ENCODE measurements at places on chromosomes 4 and X.

DNA sequence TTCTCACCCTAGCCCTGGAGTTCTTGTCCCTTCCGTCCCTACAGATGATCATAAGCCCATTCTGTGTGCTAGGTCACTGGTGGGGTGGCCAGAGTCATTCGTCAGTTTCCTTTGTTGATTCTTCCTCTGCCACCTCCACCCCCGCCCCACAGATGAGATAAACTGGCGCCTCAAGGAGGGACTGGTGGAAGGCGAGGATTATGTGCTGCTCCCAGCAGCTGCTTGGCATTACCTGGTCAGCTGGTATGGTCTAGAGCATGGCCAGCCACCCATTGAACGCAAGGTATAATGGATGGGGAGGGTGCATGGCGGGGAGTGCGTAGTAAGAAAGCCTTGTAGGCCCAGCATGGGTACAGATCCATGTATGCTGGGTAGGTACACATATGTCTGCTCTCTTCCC lies 6.4 kb downstream of the USP11 start:
- DNase-seq: no peak
- H3K27ac ChIP-seq: no peak overlapping the region

- no peaks in the 10 kb centered on the region for H3K36me3 ChIP-seq
- H3K27ac ChIP-seq: no peak overlapping the region
- H3K4me1 ChIP-seq: no peaks in the 10 kb centered on the region
- DNase-seq: no peak
Observed at GRCh38 chrX:88072339-88073030, 554.9 kb downstream of the KLHL4 start.

DNA sequence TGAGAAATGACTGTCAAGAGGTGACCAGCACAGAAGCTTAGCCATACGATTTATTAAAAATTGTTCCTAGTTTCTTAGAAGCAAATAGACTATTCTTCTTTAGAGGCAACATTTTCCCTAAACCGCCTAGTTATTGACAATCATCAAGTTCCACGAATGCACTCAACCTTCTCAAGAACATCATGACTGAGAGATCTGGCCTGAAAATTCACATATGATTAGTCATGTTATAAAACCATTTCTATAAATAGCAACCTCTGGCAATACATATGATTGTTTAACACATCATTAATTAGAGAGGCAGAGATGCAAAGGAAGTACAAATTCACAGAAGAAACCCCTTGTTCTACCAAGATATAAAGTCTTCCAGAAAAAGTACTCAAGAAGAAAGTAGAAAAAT lies 6.7 kb downstream of the NUP62CL start:
- no peak overlapping the region for H3K27ac ChIP-seq
- DNase-seq: no peak
- H3K4me3 ChIP-seq: no peak overlapping the region
- H3K27me3 ChIP-seq: no peaks in the 10 kb centered on the region
- H3K4me1 ChIP-seq: no peaks in the 10 kb centered on the region

DNA sequence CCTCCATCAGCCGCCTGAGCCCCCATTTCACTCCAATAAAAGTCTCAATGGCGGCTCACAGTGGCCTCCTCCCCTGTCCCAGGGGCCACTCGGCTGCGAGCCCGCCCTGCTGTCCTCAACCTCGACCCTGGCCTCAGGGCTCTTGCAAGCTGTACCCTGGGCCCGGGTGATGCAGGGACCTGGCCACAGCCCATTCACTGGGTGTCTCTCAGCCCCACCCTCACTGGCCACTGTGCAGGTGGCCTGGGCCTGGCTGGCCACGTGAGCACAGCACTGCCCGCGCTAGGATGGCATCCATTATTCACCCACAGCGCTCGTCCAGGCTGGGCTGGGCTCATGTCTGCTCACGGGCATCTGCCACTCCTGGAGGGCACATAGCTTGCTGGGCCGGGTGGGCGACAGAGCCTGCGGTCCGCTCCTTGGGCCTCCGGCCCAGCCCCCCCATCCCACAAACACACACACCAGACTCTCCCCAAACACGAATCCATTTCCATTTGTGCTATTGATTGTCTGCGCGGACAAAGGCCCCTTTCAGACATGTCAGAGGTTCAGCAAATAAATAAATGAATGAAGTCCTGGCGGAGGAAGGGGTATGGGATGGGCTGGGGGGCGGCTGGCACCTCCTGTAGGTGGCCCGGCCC lies 16.5 kb upstream of the FGFR3 start:
- H3K4me3 ChIP-seq: no peak overlapping the region
- DNase-seq: no peak
- H3K36me3 ChIP-seq: no peaks in the 10 kb centered on the region

GRCh38 chrX:149799095-149799714 lies 17.5 kb downstream of the MAGEA9 start:
- H3K36me3 ChIP-seq: no peaks in the 10 kb centered on the region
- H3K27ac ChIP-seq: no peak overlapping the region
- H3K4me3 ChIP-seq: no peak overlapping the region

DNA sequence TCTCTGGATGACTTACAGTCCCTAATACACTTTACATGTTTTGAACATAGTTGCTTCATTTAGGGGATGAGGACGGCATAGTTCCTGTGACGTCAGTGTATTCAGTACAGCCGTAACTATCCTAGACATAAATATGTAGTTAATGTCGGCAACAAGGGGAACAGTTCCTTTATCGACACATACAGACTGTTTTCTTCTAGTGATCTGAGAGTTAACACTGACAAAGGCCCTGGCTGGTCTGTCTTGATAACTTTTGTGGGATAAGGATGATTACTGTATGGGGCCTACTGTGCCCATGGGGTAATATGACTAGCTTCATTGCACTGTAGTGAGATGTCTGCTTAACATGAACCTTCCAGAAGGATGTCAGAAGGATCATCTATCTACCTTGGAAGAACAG lies 131.2 kb downstream of the ZNF518B start:
- no peaks in the 10 kb centered on the region for H3K36me3 ChIP-seq
- H3K27ac ChIP-seq: no peak overlapping the region
- DNase-seq: no peak
- H3K27me3 ChIP-seq: peaks cover 10% of the 10 kb centered on the region

- H3K4me1 ChIP-seq: no peaks in the 10 kb centered on the region
- no peak for DNase-seq
- no peaks in the 10 kb centered on the region for H3K36me3 ChIP-seq
- no peak overlapping the region for H3K4me3 ChIP-seq
- H3K27ac ChIP-seq: no peak overlapping the region
- H3K27me3 ChIP-seq: no peaks in the 10 kb centered on the region
Observed at GRCh38 chr4:28360681-28361080, 1500.0 kb downstream of the STIM2 start.

- DNase-seq: no peak
- no peaks in the 10 kb centered on the region for H3K36me3 ChIP-seq
- no peaks in the 10 kb centered on the region for H3K27me3 ChIP-seq
- H3K4me1 ChIP-seq: no peaks in the 10 kb centered on the region
- H3K27ac ChIP-seq: no peak overlapping the region
Observed at GRCh38 chr4:30767147-30767845, 47.1 kb downstream of the PCDH7 start.

DNA sequence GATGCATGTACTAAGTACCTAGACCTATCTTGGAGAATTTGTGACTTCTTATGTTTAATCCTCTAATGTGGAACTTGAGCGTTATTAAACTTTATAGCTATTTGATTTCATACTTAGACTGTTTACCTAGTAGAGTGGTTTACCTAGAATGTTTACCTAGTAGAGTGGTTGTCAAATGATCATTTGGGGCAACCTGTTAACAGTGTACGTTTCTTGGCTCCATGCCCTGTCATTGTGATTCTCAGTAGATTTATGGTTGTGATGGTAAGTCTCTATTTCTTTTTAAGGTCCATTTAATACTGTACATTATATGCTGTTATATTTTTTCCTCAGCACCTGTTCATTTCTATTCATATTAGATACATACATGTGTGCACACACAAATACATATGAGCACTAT lies 233.0 kb upstream of the MAD2L1 start:
- no peak overlapping the region for H3K27ac ChIP-seq
- H3K4me3 ChIP-seq: no peak overlapping the region
- H3K4me1 ChIP-seq: no peaks in the 10 kb centered on the region
- no peaks in the 10 kb centered on the region for H3K36me3 ChIP-seq
- DNase-seq: no peak
- H3K27me3 ChIP-seq: no peaks in the 10 kb centered on the region

- H3K36me3 ChIP-seq: peaks cover 3% of the 10 kb centered on the region
- no peak for DNase-seq
- H3K27ac ChIP-seq: no peak overlapping the region
- peaks cover 3% of the 10 kb centered on the region for H3K4me1 ChIP-seq
- H3K27me3 ChIP-seq: no peaks in the 10 kb centered on the region
Observed at GRCh38 chr4:184706453-184706852, 27.4 kb downstream of the CENPU start.

- H3K27me3 ChIP-seq: peaks cover 3% of the 10 kb centered on the region
- no peaks in the 10 kb centered on the region for H3K36me3 ChIP-seq
- no peak overlapping the region for H3K27ac ChIP-seq
- DNase-seq: no peak
- no peak overlapping the region for H3K4me3 ChIP-seq
- no peaks in the 10 kb centered on the region for H3K4me1 ChIP-seq
Observed at GRCh38 chrX:31280580-31280979, 208.7 kb upstream of the FTHL17 start.

DNA sequence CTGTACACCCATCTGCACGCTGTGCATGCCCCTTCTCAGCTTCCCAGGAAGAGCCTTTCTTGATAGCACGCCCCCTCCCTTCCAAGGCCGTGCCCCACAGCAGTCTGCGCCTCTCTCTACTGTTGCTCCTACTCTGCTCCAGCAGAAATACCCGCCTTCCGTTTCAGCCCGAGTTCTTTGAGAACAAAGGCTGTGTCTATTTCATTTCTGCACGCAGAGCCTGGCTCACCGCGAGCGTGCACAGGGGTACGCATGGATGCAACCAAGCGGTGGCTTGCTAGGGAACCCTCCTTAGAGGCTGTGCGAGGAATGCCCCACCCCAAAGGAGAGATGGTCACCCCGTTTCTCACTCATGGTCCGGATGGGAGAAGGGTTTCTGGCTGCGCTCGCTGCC lies 485 bp downstream of the AADAT start:
- no peak for DNase-seq
- no peak overlapping the region for H3K4me3 ChIP-seq
- peaks cover 10% of the 10 kb centered on the region for H3K27me3 ChIP-seq
- H3K36me3 ChIP-seq: no peaks in the 10 kb centered on the region
- H3K27ac ChIP-seq: no peak overlapping the region

GRCh38 chr4:158823461-158823873 lies 54.6 kb downstream of the FNIP2 start:
- no peaks in the 10 kb centered on the region for H3K4me1 ChIP-seq
- no peak overlapping the region for H3K4me3 ChIP-seq
- no peaks in the 10 kb centered on the region for H3K36me3 ChIP-seq
- H3K27me3 ChIP-seq: peaks cover 24% of the 10 kb centered on the region

- H3K27ac ChIP-seq: no peak overlapping the region
- H3K36me3 ChIP-seq: no peaks in the 10 kb centered on the region
- H3K4me1 ChIP-seq: peaks cover 5% of the 10 kb centered on the region
- no peaks in the 10 kb centered on the region for H3K27me3 ChIP-seq
- no peak overlapping the region for H3K4me3 ChIP-seq
Observed at GRCh38 chr4:174592985-174593335, 70.7 kb upstream of the HPGD start.

Data from memory B cell (primary cell).